ENCODE measurements at places on chromosomes 7 and 10. TPM values are rescaled to one million over a fixed set of nuclear protein-coding genes. Genes with fewer than 3 reads are reported as not detected.

- no peak for DNase-seq
These were observed 22.4 kb downstream of the RHOBTB1 start for GRCh38 chr10:60921633-60922032.

GRCh38 chr7:24501009-24501408 is 72.2 kb upstream of the PALS2 start:
- no peak for DNase-seq

DNA sequence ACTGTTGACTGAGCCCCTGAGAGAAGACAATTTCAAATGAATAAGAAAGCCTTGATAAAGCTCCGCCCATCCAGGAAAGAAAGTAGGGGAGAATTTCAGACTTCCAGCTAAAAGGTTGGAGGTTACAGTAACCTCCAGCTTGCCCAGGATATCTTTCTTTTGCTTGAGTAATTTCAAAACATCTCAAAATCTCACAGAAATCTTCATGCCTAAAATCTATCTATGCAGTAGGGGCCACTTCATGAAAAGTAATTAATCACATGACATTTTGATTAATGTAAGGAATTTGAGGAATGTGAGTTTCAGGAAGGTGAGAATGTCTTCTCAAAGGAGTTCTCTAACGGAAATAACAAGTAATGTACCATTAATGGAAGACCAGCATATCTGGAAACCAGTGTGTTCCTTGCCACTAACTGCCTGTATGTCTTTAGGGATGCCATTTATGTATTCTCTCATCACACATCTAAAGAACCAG is 24.2 kb downstream of the TRIL start:
- no peak for DNase-seq

GRCh38 chr7:142334236-142334635 is 76.4 kb upstream of the PRSS58 start:
- no peak for DNase-seq

DNA sequence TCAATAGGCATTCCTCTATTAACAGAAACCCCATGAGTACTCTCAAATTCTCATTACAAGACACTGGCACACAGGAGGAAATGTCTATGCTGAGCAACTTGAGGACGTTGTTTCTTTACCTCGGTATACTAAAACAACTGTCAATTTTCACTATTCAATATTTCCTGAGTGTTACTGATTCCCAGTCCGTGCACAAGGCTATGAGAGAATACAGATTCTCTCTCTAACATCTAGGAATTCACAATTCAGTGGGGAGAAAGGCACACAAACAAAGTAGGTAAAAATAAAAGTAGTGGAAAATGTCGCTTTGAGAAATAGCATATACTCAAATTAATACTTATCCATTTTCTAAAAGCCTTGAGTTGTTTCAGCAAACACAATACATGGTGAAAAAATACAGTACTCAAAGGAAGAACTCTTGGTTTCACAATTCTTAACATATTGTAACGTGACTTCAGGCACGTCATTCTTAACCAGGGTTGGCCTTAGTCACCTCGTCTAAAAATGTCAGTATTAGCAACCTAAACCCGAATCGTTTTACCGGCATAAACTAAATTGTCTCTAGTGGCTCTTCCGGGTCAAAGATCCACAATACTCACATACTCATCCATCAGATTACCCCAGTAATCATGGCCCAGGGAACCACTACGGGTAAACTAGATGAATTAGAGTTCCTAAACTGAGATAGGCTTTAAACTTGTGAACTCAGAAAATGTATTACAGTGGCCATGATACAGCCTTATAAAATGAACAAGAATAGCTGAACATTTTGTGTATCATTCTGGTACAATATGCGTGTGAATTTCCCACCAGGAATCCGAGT is 1.5 kb downstream of the IPMK start:
- no peak for DNase-seq

DNA sequence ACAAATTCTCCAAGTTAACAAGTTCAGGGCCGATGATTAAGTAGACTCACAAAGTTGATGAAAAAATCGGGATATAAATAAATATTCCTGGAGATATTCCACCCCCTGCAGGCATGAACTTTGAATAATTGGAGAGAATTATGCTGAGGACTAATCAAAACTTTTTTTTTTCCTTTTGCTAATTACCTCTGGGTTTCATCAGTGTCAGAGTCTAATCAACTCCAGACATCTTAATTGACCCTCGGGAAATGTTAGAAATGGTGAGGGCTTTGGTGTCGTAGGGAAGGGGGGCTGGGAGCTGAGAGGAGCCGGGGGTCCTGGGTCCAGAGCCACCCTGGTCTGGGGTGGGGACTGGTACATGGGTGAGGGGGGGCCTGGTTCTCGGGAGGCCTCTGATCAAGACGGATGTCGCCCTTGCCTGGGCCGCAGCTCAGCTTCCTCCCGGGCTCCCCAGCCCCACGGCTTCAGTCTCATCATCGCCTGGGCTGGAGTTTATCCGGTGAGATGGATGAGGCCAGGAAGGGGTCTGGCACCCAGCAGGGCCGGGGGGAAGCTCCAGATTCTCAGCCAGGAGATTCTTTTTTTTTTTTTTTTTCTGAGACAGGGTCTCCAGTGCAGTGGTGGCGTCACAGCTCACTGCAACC is 30.4 kb upstream of the ELFN1 start:
- no peak for DNase-seq

GRCh38 chr7:75662579-75663301 is 76.0 kb downstream of the HIP1 start:
- peak; percentile 12 for DNase-seq

- no peak for DNase-seq
These were observed 139.2 kb upstream of the PTER start for GRCh38 chr10:16297642-16298041.

GRCh38 chr10:3082290-3082689 is 14.9 kb downstream of the PFKP start:
- no peak for DNase-seq

DNA sequence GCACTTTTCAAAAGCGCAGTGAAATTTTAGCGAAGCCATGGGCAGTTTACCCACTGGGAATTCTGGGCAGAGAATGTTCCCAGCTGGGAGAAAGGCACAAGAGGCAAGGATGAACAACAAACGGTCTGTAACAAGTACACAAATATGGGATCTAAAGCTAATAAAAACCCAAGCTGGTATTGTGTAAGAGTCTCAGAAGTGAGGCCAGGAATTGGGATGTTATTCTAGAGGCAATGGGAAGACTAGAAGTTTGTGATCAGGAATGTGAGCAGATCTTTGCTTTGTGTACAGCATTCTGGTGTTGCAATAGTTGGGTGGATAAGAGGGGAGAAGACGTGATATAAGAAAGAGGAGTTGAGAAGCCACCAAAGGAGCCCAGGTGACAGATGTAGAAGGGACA is 15.0 kb downstream of the FZD9 start:
- no peak for DNase-seq

GRCh38 chr10:124132876-124133275 is 39.5 kb upstream of the CHST15 start:
- no peak for DNase-seq

- DNase-seq, result peak; percentile 73
These were observed 8.9 kb upstream of the EXOC6 start for GRCh38 chr10:92839191-92840085.

Gene CLRN3
- total RNA-seq, result 148 TPM

Gene SPDYE6
- total RNA-seq, result not detected

Gene UTF1
- not detected for total RNA-seq

Gene SRGN
- 19.5 TPM for total RNA-seq
